ENCODE measurements at places on chromosomes 6 and 20.

GRCh38 chr6:148144917-148145521 lies 197.6 kb upstream of the SASH1 start:
- peak; percentile 63 for DNase-seq

DNA sequence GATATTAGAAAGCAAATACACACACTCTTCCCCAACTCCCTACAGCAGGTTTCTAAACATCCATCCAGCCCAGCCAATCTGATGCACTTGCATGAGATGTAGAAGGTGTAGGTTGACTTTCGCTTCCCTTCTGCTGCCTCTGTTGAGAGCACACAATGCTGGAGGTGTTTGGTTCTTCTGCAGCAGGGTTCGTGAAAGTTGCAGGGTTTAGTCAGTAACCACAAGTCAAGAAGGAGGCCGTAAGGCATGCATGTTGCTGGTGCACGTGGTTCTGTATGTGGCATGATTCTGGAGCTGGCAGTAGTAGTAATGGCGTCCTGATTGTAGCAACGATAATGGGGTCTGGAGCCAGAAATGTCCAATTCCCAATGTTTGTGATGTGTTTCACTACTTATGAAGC lies 53.0 kb downstream of the DEK start:
- DNase-seq = no peak

GRCh38 chr6:46284475-46284874 lies 113.7 kb upstream of the ENPP5 start:
- no peak for DNase-seq

DNA sequence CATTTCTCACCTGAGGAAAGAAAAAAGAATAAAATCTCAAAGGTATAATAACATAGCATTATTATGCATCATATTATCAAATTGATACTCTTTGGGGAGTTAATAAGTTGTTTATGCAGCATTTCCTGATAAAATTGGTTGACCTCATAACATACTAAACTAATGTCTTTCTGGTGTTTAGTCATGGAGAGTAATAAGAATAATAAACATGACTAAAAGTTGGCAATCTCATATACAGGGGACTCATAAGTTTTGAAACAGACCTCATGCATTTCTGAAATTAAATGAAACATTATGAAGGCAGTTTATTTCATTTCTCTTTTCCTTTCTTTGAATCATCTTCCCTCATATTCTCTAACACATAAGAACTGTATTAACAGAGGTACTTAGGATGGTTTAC lies 60.5 kb upstream of the PRDM1 start:
- no peak for DNase-seq

- no peak for DNase-seq
Observed at GRCh38 chr6:43271103-43271815, 26.8 kb upstream of the SLC22A7 start.

DNA sequence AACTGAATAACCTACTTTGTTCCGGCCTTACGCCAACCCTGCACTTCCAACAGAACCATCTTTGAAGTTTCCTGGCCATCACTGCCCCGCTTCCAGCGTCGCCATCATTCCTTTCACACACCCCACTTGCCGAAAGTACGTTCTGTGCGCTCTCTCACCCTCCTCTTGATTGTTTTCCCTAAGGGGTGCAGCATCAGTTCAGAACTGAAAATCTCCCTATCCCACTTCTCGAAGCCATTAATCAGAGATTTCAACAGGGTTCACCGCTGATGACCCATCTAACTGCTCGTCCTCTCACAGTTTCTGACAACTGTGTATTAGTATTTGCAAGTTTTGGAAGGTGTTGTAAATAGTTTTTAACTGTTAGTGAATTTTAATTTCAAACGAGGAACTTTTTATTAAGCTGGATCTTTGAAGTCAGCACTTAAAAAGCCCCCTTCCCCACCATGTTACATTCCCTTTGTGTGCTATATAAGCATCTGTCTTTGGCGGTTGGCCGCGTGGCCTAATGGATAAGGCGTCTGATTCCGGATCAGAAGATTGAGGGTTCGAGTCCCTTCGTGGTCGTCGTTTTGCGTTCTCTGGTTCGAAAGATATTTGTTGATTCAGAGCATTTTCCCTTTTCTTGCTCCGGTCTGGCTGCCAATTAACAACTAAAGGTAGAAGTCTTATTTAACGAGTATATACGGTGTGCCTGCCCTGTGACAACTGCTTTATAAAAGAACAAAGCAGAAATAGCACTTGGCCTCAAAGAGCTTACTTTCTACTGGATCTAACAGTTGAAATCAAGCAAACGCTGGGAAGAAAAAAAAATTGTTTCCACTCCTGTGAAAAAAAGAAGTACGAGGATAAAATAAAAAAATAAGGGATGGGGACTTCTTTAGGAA lies 42.6 kb downstream of the TRIM27 start:
- DNase-seq = peak; percentile 62

- no peak for DNase-seq
Observed at GRCh38 chr6:40148882-40149573, 214.8 kb upstream of the MOCS1 start.

DNA sequence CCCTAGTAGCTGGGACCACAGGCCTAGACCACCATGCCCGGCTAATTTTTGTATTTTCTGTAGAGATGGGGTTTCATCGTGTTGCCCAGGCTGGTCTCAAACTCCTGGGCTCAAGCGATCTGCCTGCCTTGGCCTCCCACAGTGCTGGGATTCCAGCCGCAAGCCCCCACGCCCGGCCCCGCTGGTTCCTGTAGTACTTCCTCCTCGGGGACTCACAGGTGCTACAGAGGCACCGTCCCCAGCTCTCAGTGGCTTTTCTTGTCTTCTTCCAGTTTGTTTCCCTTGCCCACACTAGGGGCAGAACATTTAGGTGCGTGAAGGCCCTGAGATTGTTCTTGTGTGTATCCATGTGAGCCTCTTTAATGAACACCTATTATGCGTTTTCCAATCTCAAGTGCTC lies 773 bp upstream of the ZBP1 start:
- DNase-seq = no peak

GRCh38 chr20:19901226-19901625 lies 115.9 kb upstream of the NAA20 start:
- no peak for DNase-seq

DNA sequence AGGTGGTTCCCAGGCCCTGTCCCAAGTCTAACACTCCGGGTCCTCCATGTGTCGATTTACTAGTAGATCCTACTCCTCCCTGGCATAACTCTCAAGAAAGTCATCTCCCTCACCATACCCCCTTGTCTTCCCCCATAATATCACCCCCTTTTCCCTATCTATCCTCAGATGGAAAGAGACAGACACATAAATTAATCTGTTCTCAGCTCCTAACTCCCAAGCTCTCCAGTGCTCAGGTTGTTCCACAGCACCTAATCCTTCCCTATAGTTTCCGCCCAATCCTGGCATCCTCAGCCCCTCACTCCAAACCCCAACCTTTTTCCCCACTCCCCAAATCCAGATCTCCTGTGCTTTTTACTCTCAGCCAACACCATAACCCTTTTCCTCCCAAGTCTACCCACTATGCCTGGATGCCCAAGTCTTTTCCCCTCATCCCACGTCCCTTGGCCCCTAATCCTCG lies 808 bp downstream of the ILRUN start:
- no peak for DNase-seq

GRCh38 chr6:11596640-11597237 lies 59.2 kb downstream of the TMEM170B start:
- DNase-seq = no peak

GRCh38 chr6:94894300-94894699 lies 683.0 kb upstream of the MANEA start:
- no peak for DNase-seq

GRCh38 chr6:7787137-7787608 lies 61.3 kb downstream of the BMP6 start:
- no peak for DNase-seq

DNA sequence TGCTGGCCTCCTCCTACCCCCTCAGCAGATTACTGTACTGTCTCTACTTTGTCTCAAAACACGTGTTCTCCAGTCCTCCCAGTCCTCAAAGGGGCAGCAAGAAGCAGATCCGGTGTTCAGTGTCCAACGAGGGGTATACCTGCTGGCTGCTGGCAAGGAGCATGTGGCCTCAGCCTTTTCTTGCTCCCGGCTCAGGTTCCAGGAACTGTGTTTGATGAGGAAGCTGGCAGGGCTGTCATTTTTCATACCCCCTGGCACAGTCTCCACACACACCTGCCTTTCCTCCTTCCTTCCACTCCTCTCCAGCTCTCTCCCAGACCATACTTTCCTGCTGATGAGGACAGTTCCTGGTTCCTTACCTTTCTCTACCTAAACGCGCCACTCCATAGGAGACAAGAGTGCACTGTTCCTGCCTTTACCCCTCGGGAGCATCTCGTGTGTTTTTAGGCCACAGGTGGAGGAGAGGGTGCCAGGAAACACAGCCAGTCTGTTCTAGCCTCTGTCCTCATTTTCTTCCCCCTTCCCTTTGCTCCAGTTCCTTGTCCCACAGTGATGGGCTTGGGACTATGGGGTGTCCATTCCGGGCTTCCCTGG lies 77.2 kb downstream of the SSR1 start:
- no peak for DNase-seq

- no peak for DNase-seq
Observed at GRCh38 chr6:108277831-108278230, 17.0 kb upstream of the SNX3 start.

DNA sequence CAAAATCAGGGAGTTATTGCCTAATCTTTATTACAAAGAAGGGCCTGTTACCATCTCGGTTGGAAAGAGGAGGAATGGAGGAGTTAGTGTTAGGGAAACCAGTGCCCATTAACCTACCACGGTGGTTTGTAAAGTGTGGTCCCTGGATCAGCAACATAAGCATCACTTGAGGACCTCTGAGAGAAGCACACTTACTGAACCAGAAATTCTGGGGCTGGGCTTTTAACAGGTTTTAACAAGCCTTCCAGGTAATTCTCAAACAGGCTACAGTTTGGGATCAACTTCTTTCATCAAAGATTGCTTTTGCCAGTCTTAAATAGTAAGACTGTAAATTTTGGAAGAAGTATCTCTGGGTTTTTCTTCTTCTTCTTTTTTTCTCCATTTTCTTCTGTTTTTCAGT lies 329.5 kb upstream of the JAG1 start:
- DNase-seq = no peak

DNA sequence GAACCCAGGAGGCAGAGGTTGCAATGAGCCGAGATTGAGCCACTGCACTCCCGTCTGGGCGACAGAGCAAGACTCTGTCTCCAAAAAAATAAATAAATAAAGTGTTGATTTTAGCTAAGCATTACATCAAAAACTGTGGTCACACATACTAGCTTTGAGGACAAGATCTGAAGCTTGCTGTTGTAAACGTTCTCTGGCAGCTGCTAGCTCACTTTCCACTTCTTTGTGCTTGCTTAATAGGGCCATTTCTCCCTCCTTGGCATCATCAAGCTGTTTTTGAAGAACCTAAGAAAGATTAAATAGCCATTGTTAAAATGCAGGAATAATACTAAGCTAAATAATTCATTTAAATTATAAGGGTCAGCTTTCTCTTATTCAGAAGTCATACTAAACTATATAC lies 55.7 kb downstream of the FAM184A start:
- no peak for DNase-seq

DNA sequence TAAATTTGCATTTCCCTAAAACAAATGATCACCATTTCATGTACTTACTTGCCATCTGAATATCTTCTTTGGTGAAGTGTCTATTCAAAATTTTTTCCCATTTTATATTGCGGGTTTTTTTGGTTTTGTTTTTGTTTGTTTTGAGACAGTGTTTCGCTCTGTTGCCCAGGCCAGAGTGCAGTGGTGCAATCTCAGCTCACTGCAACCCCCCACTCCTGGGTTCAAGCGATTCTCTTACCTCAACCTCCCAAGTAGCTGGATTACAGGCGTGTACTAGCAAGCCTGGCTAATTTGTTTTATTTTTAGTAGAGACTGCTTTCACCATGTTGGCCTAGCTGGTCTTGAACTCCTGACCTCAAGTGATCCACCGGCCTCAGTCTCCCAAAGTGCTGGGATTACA lies 9.1 kb upstream of the REPS1 start:
- no peak for DNase-seq

All from HCT116 (cell line).